ENCODE measurements at places on chromosomes 6 and 20. TPM values are rescaled to one million over a fixed set of nuclear protein-coding genes. Genes with fewer than 3 reads are reported as not detected.

DDO gene
- total RNA-seq: 0.67 TPM

SMLR1 gene
- total RNA-seq: not detected

LINC00237 gene
- not detected for total RNA-seq

RSPH4A gene
- 0.27 TPM for total RNA-seq

CST4 gene
- total RNA-seq: not detected

MCHR2 gene
- total RNA-seq: not detected

SLC4A11 gene
- 1.1 TPM for total RNA-seq

ULBP1 gene
- not detected for total RNA-seq

RCAN2 gene
- total RNA-seq: 0.03 TPM

OPRL1 gene
- 0.33 TPM for total RNA-seq

ZNF133 gene
- total RNA-seq: 8.6 TPM

PKIB gene
- 0.23 TPM for total RNA-seq

TCF15 gene
- not detected for total RNA-seq

CALHM5 gene
- 1.0 TPM for total RNA-seq

EDN1 gene
- 2.3 TPM for total RNA-seq

NRSN1 gene
- not detected for total RNA-seq

ARFGEF3 gene
- total RNA-seq: 4.1 TPM

DEFB132 gene
- total RNA-seq: not detected

MARCKS gene
- not detected for total RNA-seq

DOK5 gene
- total RNA-seq: 0.31 TPM

CLDN20 gene
- not detected for total RNA-seq

HLA-DQB2 gene
- total RNA-seq: not detected

ALDH8A1 gene
- total RNA-seq: 0.03 TPM

ADTRP gene
- 11.6 TPM for total RNA-seq

NKAIN2 gene
- total RNA-seq: not detected

FGD2 gene
- not detected for total RNA-seq

IL17F gene
- total RNA-seq: not detected

BMP6 gene
- 4.0 TPM for total RNA-seq

SPEF1 gene
- not detected for total RNA-seq

RBL1 gene
- total RNA-seq: 14.4 TPM

TRAM2 gene
- 58.5 TPM for total RNA-seq

PRR18 gene
- total RNA-seq: not detected

FAM83C gene
- total RNA-seq: not detected

C6orf52 gene
- total RNA-seq: 1.9 TPM

Measured in HT1080 (cell line).